ENCODE measurements at places on chromosomes 1 and 21.

- no peak for DNase-seq
These were observed 32.2 kb upstream of the LRRC7 start for GRCh38 chr1:69535490-69535889.

- DNase-seq = peak; percentile 13
These were observed at the start of gene PTGS2 for GRCh38 chr1:186680245-186681061. PTGS2 (minus strand) TSS chr1:186680423; CDS start chr1:186680290, 133 bp downstream.

DNA sequence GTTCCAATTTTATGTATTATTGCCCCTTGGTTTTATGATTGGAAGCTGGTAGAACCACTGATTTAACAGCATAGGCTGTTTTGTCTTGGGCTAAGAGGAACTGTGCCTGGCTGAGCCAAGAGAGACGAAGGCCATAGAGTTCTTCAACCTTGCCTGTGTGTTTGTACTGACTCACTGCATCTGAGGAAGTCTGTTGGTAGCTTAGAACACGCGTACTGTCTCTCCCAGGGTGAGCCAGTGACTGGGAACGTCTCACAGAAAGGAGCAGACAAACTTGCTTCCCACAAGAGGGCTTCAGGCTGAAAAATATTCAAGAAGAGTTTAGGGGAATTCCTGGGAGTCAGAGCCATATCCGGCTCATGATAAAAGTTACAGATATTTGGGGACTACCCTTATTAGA, 14.9 kb downstream of the TMEM51 start:
- no peak for DNase-seq

DNA sequence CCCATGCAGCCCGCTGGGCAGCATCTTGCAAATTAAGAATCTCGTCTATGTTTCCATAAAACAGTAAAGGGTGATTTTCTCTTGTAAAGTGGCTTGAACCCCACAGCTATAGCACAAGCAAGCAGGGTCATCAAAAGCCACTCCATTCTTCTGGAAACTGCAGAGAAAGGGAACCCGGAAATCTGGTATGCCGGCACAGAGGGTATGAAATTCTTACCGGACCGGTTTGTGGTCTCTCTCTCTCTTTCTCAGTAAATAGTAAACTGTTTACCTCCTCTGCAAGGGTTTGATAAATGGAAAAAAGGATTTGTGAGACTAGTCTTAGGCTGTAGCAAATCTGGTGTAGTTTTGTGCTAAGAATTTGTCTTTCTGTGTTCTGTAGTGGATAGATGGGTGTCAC, 2.7 kb upstream of the ADSS2 start:
- no peak for DNase-seq

- peak; percentile 46 for DNase-seq
These were observed 12.7 kb upstream of the RAB4A start for GRCh38 chr1:229258031-229258756.

- no peak for DNase-seq
These were observed 167.2 kb downstream of the CRB1 start for GRCh38 chr1:197435224-197435623.

- DNase-seq = no peak
These were observed 17.0 kb downstream of the SON start for GRCh38 chr21:33559813-33560212.

DNA sequence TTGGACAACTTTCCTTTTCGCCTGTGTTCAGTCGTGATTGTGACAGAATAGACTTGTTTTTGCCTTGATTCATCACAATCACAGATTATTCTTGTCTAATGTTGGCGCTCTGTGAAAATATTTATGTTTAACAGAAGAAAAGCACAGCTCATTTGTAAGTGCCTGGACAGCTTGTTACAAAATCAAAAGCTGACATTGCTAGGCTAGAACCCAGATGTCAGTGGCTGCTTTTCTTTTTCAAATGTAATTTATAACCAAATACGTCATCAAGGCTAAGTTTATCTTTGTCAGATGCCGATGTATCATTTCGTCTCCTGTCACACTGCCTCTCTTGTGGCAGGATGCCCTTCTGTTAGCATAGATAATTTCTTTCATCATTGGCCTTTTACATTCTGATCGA, 1227.3 kb downstream of the PLA2G4A start:
- no peak for DNase-seq

DNA sequence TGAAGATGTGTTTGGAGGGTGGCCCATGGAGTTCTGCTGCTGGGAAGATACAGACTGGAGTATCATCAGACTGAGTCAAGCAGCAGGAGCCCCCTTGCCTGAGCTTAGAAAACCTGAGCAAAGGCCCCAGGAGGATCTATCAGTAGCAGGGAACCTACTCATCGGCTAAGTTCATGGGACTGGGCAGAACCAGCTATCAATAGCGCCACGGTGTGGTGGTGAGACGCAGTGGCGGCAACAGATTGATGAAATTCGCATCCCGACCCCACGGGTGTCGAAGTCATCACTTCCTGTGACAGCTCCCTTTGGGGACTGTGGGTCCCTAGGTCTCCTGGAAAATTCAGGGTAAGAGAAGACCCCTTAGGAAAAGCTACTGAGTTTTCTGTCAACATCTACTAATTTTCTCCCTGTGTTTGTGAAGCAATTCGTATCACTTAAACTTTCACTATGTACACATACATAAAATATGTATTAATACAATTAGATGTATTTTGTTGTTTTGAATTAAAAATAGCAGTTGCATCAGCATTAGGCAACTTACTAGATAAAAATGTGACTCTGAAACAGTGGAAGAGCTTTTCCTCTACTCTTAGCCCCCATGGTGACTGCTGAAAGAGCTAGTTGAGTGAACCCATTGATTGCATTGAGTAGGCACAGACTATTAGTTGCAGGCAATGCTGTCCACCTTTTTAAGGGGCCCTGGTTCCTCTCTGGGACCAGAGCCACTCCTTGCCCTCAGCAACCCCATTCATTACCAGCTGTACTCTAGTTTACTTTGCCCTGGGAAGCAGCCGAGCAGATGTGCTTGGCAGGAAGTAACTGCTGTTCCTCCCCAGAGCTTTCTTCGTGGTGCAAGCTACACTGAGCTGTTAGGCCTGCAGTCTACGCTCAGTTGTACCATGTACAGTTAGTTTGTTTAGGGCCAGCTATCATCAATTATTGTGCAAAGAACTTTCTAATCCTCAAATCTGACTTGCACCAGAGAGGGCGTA, 7.3 kb upstream of the CACNA1S start:
- peak; percentile 57 for DNase-seq

GRCh38 chr1:196128835-196129234, 479.4 kb downstream of the KCNT2 start:
- no peak for DNase-seq

- DNase-seq = no peak
These were observed 57.3 kb upstream of the EFHD2 start for GRCh38 chr1:15352128-15352957.

DNA sequence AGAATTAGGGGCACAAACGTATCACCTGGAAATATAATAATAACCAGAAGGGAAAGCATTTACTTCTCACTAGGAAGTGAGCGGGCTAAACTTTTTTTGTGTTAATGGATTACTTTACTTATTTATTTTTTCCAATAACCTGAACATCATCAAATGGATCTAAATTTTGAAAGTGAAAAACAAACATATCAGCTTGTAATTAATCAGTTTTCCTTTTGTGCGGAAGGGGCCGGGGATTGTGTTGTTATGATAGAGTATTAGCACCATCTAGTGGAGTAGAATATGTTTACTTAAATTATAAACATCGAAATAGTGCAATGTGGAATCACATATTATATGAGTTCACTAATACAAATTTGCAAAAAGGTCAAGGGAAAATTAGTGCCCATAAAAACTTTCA, 9.0 kb downstream of the CFH start:
- DNase-seq = peak; percentile 4

DNA sequence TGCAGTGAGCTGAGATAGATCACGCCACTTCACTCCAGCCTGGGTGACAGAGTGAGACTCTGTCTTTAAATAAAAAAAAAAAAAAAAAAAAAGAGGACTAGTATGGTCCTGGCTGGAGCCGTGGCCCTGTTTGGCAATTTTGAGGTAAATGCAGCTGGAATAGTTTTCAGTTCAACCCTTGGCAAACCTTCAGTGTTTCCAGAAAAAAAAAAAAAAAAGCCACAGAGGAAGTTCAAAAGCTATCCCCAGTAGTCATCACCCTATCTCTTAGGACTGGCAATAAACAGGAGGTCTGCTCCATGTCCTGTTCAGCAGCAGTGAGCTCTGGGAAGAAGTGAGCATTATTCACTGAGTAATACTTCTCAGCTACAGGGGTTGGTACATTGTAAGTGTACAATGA, 56.8 kb upstream of the ERRFI1 start:
- DNase-seq = no peak

DNA sequence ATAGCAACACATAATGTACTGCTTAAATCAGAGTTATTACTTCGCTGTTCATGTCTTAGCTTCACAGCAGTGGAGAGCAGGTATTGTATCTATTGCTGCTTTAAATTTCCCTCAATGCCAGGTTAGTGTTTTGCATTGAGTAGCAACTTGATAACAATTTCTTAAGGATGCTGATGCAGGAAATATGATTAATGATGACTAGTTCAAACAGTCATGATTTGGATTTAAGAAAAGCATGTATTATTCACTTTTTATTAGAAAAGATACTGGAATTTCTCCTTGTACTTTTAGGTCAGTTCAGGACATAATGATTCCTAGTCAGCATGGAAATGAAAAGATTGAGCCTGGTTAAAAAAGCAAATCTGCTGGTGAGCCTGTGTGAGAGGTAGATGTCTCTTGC, 67.2 kb upstream of the ARHGAP29 start:
- no peak for DNase-seq

DNA sequence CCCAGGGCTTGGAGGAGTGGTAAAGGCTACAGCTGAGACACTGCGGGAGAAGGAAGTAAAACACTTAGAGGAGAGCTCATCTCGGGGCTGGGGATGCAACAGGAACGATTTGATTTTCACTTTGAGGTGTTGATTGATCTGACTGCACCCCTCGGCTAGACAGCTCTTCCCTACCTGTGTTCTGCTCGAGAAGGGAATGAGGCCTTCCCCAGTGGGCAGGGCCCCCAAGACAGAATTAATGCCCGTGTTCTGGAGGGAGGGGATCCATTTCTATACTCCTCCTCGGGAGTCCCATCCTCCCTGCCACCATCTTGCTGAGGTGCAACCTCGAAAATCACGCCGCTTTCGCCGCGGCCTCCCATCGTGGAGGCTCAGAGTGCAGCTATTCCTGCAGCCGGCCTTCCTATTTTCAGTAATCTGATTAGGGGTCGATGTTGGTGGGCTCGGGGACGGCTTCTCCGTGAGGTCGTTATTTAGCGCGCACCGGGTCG, 2.4 kb downstream of the ATP2B4 start:
- peak; percentile 25 for DNase-seq

- DNase-seq = no peak
These were observed 66.9 kb downstream of the ST6GALNAC5 start for GRCh38 chr1:76933847-76934815.

DNA sequence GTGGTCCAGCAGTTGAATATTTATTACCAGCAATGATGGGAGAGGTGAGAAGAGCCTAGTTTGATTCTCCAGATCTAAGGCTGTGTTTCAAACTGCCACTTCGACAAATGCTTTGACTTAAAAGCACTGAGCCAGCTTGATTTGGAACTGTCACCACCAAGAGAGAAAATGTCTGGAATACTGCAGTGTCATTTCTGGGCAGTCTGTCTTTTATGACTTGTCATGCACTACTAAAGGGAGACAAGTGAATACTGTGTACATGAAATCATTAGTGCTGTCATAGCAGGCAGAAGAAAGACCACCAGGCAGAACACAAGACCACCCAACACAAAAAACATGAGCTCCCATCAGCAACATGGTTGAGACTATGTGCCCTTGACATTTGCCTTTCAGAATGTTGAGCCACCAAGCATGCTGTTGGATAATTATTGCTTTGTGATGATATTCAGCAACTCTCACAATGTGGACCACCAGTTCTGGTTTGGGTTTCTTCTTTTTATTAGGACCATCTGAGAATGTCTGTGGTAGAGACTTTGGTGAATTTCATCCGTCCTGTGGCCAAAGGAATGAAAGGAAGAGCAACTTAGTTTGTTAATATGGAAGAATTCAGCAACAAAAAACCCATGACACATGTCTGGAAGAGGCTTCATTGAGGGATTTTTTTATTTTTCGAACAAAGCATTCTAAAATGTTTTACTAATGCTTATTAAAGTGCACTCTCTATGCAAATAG, 125.8 kb downstream of the NTMT2 start:
- no peak for DNase-seq

- DNase-seq = no peak
These were observed 65.6 kb downstream of the RGL1 start for GRCh38 chr1:183870351-183871077.

- no peak for DNase-seq
These were observed 25.7 kb upstream of the BACE2 start for GRCh38 chr21:41142051-41142795.

GRCh38 chr1:40058453-40059337, 18.2 kb downstream of the CAP1 start:
- no peak for DNase-seq

DNA sequence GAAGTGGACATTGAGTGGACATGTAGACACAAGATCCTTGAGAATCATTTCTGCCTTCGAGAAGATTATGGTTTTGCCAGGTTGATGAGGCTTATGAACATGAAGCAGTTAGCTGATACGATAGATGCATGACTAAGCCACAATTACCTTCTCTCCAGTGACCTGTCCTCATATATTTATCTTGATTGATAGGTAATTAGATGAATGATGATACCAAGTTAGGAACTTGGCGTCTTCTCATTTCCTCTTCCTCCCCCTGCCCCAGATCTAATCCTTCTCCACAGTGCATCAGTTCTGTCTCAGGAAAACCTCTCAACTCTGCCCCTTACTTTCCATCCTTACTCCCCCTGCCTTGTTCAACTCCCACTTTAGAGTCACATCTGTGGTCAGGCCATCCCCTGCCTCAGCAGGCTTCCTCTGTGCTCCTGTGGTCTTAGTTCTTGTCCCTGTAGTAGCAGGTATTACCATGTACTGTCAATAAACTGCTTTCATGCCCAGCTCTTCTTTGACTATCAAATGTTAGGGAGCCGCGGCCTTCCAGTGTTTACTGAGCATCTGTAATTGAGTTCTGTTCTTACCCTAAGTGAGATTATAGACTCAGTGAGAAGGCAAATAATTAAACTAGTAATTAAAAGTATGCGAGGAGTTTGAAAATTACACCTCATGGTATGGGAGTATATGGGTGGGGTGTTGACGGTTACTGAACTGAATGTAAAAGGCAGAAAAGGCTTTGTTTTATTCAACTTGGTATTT, 5.1 kb downstream of the ST6GALNAC3 start:
- no peak for DNase-seq

- no peak for DNase-seq
These were observed 67.5 kb upstream of the GFI1 start for GRCh38 chr1:92554216-92554615.
